Thyroid gland (tissue), 4 donors: ENCODE measurements at places on chromosomes 16 and 17. TPM values are rescaled to one million over a fixed set of nuclear protein-coding genes. Genes with fewer than 3 reads are reported as not detected.

The ATXN2L gene
- 68.6 TPM for total RNA-seq

The KRT9 gene
- not detected for total RNA-seq

The MT1A gene
- total RNA-seq: 7.1 TPM

The TNFRSF17 gene
- not detected for total RNA-seq

The PRSS27 gene
- total RNA-seq: 1.5 TPM

The CIBAR2 gene
- not detected for total RNA-seq

The SMPD3 gene
- 0.33 TPM for total RNA-seq

The MYCBPAP gene
- total RNA-seq: 2.1 TPM

The TP53TG3D gene
- total RNA-seq: not detected

The DNAI2 gene
- 0.13 TPM for total RNA-seq

The CHST5 gene
- total RNA-seq: not detected

The RHBDL3 gene
- 0.22 TPM for total RNA-seq

The RHBDF2 gene
- total RNA-seq: 16.4 TPM

- DNase-seq: no peak
These were observed 78.0 kb upstream of the DOC2B start for GRCh38 chr17:259341-259976.

- no peak for DNase-seq
These were observed 89.4 kb downstream of the ITFG1 start for GRCh38 chr16:47371271-47372014.

GRCh38 chr17:18259621-18260331 is 686 bp upstream of the MIEF2 start:
- no peak for DNase-seq

DNA sequence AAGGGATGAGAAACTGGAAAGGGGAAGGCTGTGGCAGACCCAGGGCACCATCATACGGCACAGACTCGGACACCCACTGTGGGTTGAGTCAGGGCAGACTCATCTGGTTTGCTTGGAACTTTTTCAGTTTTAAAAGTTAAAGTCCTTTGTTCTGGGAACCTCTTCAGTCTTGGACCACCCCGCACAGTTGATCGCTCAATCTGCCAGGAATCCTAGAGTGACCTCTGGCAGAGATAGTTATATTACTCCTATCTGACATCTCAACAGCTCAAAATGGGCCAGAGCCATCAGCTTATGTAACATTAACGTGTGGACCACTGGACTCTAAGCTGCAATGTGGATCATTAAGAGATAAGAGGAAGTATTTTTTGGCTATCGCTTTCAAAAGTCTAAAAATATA is 164.3 kb downstream of the ABCA8 start:
- no peak for DNase-seq

- DNase-seq: peak; percentile 27
These were observed 118.7 kb upstream of the CDH5 start for GRCh38 chr16:66247516-66248481.

DNA sequence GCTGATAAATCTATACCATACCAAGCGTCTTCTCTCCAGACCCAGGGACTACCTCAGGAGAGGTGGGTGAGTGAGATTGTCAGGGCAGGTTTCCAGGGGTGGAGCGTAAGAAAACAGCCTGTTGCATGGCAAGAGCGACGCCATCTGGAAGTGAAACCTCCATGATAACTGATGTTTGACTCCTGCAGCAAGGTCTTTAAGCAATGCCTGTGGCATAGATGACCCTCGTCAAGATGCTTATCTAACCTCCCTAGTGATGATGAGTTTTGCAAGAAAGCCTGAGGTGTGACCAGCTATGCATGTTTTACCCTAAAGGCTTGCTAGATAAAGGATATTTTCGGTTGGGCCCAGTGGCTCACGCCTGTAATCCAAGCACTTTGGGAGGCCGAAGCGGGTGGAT is 71.6 kb downstream of the GSG1L start:
- DNase-seq: no peak

DNA sequence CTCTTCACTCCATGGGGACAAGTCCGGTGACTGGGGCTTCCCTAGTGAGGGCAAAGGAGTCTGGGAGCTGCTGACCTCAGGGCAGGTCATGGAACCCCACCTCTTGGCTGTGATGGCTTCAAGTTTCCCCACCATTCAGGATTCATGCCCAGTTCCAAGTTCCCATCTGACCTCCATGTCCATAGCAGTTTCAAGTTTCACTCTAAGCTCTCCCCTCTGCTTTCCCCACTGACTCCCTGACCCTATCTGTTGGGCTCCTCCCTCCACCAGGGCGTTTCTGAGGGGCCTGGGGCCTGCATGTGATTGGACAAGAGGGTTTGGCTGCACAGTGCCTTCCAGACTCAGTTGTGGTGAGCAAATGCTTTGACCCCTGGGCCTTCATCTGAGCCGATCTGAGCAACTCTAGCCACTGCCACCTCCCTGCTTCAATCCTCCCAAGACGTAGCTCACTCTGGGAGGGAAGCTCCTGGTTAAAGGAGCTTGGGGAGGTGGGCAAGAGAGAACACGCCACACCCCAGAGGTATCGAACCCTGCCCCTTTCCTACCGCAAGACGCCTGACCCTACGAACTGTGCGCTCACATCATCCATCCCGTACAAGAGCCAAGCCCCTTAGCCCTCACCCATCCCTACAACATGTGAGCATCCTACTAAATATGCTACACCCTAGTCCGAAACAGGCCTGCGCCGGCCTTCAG is 8.3 kb downstream of the ZNF629 start:
- no peak for DNase-seq

DNA sequence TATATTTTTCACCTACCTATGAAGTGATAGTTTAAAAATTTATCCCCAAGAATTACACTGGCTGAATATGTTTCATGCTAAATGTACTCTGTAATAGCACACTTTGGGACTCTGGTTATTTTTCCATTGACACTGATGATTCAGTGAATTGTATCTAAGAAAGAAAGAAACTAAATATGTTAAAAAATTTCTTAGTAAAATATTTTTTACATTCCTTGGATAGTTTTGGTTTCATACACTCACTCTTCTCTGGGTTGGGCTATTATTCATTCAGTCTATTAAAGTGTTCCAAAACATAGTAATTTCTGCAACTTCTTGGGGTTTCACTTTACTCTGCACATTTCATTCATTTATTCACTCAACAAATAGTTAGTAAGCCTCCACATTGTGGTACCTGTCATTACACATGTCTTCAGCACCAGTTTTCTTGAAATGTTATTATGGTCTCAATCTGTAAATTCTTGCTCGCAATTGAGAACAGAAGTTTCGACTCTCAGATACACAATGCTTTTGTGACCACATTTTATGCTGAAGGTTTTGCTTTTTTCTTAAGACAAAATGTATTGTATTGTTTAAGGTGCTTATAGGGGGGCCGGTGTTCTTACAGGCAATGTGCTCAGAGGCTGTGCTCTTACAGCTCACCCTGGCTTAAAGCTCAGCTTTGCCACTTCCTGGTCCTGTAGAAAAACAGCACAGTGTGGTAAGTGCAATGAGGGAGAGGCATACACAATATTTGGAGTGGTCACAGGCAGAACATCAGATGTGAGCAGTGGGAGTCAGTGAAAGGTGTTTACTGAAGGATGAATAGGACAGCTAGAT is 17.4 kb downstream of the CNTNAP4 start:
- no peak for DNase-seq

GRCh38 chr17:71866095-71866494 is 254.7 kb upstream of the SOX9 start:
- DNase-seq: no peak

DNA sequence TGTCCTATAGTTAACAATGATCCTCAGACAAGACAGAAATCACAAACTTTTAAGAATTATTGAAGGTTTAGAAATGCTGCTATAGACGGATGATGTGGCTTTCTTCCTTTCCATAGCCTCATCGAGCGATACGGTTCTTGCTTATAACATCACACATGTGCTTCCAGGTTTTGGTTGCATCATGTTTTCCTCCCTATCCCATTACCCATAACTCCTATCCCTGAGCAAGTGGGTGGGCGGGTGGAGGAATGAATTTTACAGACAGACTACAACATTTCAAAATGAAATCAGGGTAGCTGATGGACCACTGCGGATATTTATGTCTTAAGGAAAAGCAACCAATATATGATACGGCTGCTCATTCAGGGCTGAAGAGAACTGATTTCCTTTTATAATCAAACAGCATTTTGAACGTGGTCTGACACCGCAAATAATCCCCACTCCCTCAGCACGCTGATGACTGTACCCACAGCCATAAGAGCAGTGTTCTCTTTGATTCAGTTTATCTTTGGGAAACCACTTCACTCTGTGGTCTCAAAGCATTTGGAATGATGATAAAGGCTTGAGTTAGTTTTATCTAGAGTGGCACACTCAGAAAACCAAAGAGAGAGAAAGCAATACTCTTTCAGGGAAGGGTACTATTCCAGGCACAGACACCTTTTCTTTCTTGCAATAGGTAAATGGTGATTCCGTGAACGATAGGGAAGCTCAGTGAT is 4.6 kb upstream of the AKTIP start:
- DNase-seq: no peak

GRCh38 chr17:83123896-83124801 is 44.7 kb downstream of the METRNL start:
- DNase-seq: no peak

GRCh38 chr16:24753000-24753399 is 23.5 kb downstream of the TNRC6A start:
- no peak for DNase-seq

GRCh38 chr17:72745241-72745640 is 347.2 kb downstream of the SLC39A11 start:
- DNase-seq: no peak

- peak; percentile 60 for DNase-seq
These were observed 2.0 kb downstream of the HAS3 start for GRCh38 chr16:69107316-69107962.

DNA sequence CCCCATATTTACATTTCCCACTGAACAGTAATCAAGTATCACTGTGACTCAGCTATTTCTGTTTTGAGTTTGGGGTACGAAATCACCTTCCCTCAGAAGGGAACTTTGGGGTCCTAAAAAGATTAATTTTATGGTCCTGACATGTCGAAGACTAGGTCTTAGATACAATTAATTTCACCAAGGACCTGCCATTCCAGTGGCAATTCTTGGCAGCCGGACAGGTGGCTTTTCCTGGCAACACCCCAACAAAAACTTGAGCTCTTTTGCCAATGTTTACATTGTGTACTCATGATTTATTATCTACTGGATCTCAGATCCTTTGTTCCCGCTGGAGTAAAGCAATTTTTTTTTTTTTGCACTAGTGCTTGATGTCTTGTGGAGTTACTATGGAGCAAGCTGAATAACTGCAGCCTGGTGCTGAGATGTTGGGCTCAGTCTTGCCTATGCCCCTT is 14.4 kb downstream of the SLFN5 start:
- peak; percentile 77 for DNase-seq

GRCh38 chr16:75326333-75326732 is 74.9 kb upstream of the BCAR1 start:
- DNase-seq: no peak

GRCh38 chr17:4898351-4898750 is 985 bp upstream of the C17orf107 start:
- no peak for DNase-seq
